Sigmoid colon (tissue), 7 donors: ENCODE measurements at places on chromosomes 3 and 15. TPM values are rescaled to one million over a fixed set of nuclear protein-coding genes. Genes with fewer than 3 reads are reported as not detected.

Gene CLDN18
- not detected for total RNA-seq

DNA sequence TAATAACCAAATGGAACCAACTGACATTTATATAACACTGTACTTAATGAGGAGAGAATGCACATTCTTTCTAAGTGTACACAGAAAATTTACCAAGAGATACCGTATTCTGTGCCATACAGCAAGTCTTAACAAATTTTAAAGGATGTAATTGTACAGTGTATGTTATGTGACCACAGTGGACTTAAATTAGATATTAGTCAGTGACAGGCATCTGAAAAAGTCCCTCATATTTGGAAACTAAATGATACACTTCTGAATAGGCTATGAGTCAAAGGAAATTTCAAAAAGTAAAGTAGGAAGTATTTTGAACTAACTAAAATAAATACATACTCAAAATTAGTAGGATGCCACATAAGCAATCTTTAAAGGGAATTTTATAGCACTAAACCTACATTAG is 59.6 kb upstream of the P3H2 start:
- no peaks in the 10 kb centered on the region for H3K36me3 ChIP-seq
- no peak for DNase-seq
- H3K27me3 ChIP-seq: no peaks in the 10 kb centered on the region
- no peak overlapping the region for H3K4me3 ChIP-seq

DNA sequence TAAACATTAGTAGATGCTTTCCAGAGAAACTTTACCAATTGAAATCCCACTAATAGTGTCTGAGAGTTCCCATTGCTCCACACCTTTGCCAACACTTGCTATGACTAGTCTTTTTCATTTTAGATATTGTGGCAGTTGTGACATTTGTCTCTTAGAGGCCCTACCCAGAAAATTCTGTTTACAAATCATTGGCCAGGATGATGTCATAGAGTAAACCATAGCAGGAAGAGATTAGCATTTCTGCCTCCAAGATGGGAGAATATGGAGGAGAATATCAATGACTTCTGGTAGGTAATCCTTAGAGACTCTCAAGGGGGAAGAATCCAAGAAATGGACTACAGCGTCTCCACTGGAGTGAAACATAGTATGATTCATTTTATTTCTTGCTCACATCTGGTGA is 291.0 kb upstream of the CNTN3 start:
- no peak overlapping the region for H3K4me3 ChIP-seq
- H3K27me3 ChIP-seq: no peaks in the 10 kb centered on the region
- no peaks in the 10 kb centered on the region for H3K36me3 ChIP-seq
- no peak for DNase-seq
- H3K27ac ChIP-seq: no peak overlapping the region

DNA sequence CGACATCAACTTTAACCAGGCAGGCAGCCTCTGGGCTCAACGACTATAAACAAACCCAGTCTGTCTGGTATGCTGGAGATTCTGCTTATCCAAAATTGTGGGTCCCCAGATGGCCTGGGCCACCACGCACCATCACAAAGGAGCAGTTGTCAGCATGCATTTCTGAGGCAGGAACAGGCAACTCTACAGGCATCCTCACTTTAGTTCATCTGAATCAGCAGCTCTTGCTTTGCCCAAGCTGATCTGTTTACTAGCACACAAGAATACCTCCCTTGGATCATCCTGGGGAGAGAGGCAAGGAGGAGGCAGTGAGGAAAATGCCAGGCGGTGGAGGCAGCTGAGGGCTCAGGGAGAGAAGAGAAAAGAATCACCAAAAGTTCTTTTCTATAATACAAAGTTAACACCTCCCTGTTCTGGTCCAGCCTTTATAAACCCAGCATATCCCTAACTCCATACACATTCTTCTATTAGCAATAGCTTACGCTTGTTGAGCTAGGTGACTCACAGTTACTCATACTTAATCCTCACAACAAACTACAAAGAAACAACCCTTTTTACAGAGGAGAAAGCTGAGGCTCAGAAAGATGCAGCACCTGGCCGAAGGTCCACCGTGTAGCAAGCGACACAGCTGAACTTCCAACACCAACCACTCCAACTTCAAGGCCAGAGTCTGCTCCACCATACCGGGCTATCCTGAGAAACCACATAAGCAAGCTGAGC is 33.6 kb downstream of the ZDHHC3 start:
- H3K4me3 ChIP-seq: no peak overlapping the region
- no peaks in the 10 kb centered on the region for H3K27me3 ChIP-seq
- DNase-seq: no peak

DNA sequence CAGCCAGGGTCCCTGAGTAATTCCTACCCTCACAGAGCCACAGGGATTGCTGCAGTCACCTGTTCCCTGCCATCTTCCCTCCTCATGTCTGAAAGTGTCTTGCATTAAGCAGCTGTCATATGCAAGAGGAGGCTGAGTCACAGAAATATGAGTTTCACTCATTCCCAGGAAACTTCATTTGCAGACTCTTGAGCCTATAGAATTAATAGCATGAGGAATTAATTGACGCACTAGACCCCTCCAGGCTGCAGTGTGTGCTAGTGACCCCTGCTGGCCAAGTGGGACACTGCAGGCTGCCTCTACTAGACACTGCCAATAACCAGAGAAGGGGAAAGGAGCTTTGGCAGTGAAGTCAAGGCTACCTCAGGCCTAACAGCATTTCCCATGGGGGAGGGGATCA is 50.6 kb upstream of the SLC6A1 start:
- H3K27ac ChIP-seq: no peak overlapping the region
- H3K27me3 ChIP-seq: no peaks in the 10 kb centered on the region
- H3K4me3 ChIP-seq: no peak overlapping the region
- H3K36me3 ChIP-seq: no peaks in the 10 kb centered on the region

GRCh38 chr3:122104515-122105194 is 49.5 kb downstream of the CD86 start:
- no peaks in the 10 kb centered on the region for H3K27me3 ChIP-seq
- H3K4me3 ChIP-seq: no peak overlapping the region

Gene THRB
- 49.5 TPM for total RNA-seq

GRCh38 chr3:52225452-52226228 is at the start of gene TLR9:
Gene TLR9 (minus strand): TSS chr3:52225645. CDS start chr3:52225529, 116 bp downstream.
- no peak within 1 kb of the TSS for H3K27ac ChIP-seq
- DNase-seq: no peak
- peaks cover 3% of the 10 kb centered on the region for H3K4me1 ChIP-seq
- no peak within 1 kb of the TSS for H3K4me3 ChIP-seq
- H3K27me3 ChIP-seq: no peaks in the 10 kb centered on the region

DNA sequence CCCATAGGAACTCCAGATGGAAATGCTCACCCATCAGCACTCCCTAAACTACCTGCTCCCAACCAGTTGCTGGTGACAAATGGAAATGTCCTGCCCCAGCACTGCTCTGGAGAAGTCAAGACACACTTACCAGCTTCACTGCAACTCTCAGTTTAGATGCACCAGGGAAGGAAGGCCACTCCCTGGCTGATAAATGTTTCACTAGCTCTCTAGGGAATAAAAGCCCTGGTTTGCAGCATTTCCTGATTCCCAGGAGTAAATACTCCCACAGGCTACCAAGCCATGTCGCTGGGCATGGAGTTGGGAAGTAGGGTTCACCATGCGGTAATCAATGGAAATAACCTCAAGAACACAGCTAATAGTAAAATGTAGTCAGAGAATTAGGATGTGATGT is 112.0 kb upstream of the NEO1 start:
- H3K27me3 ChIP-seq: no peaks in the 10 kb centered on the region
- no peak overlapping the region for H3K27ac ChIP-seq
- H3K36me3 ChIP-seq: no peaks in the 10 kb centered on the region
- no peaks in the 10 kb centered on the region for H3K4me1 ChIP-seq

Gene SCAANT1
- not detected for total RNA-seq

DNA sequence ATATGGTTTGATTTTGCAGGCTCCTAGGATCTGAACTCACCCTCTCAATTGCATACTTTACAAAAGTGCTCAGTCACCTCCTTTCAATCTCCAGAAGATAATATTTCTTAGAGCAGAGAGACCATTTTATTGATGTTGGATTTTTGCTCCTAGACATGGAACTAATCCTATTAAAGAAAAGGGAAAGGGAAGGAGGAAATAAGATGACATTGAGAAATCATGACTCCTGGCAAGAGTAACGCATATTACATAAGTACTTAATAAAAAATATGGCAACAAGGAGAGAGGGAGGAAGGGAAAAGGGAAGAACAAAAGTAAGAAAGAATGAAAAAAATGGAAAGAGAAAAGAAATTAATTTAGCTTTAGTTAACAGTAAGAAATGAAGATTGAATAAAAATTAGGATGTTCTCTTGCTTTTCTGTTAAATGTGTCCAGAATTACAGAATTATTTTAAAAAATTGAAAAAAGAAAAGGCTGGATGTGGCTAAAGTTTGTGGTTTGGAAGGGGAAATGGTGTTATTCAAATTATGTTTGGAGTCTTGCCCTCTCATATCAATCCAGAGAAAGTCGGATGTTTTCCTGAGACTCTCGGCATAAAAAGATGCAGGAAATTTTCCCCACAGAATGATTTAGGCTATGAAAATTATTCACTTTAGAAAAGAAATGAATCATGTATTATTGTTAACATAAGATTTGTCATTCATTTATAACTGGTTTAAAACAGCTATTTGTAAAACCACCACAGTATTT is 474.0 kb downstream of the FGF12 start:
- no peaks in the 10 kb centered on the region for H3K36me3 ChIP-seq
- H3K27me3 ChIP-seq: no peaks in the 10 kb centered on the region
- H3K27ac ChIP-seq: no peak overlapping the region
- no peaks in the 10 kb centered on the region for H3K4me1 ChIP-seq

- no peak for DNase-seq
- H3K27ac ChIP-seq: no peak overlapping the region
- H3K4me1 ChIP-seq: no peaks in the 10 kb centered on the region
- no peak overlapping the region for H3K4me3 ChIP-seq
- H3K27me3 ChIP-seq: no peaks in the 10 kb centered on the region
Observed at GRCh38 chr3:182755308-182755707, 38.0 kb upstream of the ATP11B start.

Gene SKOR1
- total RNA-seq: 1.1 TPM
